Mammary epithelial cell (primary cell): ENCODE measurements at places on chromosomes 2 and 18. TPM values are rescaled to one million over a fixed set of nuclear protein-coding genes. Genes with fewer than 3 reads are reported as not detected.

SLC11A1 gene
- 0.17 TPM for total RNA-seq

CXCR4 gene
- not detected in 2 replicates for total RNA-seq

CPO gene
- total RNA-seq, result not detected

CCDC74A gene
- total RNA-seq, result 4.4 and 5.4 TPM in 2 replicates

POTEJ gene
- not detected for total RNA-seq

GAREM2 gene
- 0.16 and 0.56 TPM in 2 replicates for total RNA-seq

SF3B6 gene
- 106 and 151 TPM in 2 replicates for total RNA-seq

MRPS5 gene
- 46.8 and 49.0 TPM in 2 replicates for total RNA-seq

EPHA4 gene
- total RNA-seq, result 55.5 TPM

ANKRD62 gene
- total RNA-seq, result not detected in 2 replicates

ICA1L gene
- total RNA-seq, result 10.5 TPM

SERPINB11 gene
- total RNA-seq, result not detected

KIAA2012 gene
- under 0.01 TPM for total RNA-seq

MSTN gene
- total RNA-seq, result not detected in 2 replicates

TFPI gene
- 0.33 TPM for total RNA-seq

LYPD6 gene
- 0.33 TPM for total RNA-seq

DUSP2 gene
- 22.0 TPM for total RNA-seq

LYPD1 gene
- total RNA-seq, result not detected

ALPG gene
- total RNA-seq, result not detected in 2 replicates

DNER gene
- 0.13 and 0.42 TPM in 2 replicates for total RNA-seq

GPR39 gene
- total RNA-seq, result 5.7 TPM

ANO7 gene
- 0.50 TPM for total RNA-seq

SMAD7 gene
- total RNA-seq, result 15.7 and 18.6 TPM in 2 replicates

FOXI3 gene
- 2.1 and 2.4 TPM in 2 replicates for total RNA-seq

ABCA12 gene
- 21.4 and 38.2 TPM in 2 replicates for total RNA-seq

PDE11A gene
- 0.19 TPM in 1 of 2 replicates, not detected in the other for total RNA-seq

FAP gene
- total RNA-seq, result 216 TPM

PKDCC gene
- total RNA-seq, result 0.17 TPM

HAAO gene
- total RNA-seq, result 0.67 TPM
